ENCODE measurements at places on chromosomes 2 and 18.

DNA sequence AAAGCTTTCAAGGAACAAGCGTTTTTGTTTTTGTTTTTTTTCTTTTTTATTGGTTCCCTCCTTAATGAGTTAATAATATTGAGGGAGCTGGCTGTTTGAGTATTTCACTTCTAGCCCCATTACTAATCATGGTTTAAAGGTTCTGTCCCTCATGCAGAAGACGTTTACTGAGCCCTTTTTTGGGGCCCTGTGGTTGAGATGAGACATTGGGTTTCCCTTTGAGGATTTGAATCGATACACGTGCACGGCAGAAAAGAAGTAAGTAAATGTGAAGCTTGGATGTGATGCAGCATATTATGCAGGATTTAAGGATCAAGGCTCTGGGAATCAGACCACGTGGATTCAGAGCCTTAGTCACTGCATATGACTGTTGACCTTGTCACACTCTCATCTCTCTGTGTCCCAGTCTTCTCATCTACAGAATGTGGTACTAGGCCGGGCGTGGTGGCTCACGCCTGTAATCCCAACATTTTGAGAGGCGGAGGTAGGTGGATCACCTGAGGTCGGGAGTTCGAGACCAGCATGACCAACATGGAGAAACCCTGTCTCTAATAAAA lies 1.0 kb upstream of the CHST10 start:
- DNase-seq = no peak

DNA sequence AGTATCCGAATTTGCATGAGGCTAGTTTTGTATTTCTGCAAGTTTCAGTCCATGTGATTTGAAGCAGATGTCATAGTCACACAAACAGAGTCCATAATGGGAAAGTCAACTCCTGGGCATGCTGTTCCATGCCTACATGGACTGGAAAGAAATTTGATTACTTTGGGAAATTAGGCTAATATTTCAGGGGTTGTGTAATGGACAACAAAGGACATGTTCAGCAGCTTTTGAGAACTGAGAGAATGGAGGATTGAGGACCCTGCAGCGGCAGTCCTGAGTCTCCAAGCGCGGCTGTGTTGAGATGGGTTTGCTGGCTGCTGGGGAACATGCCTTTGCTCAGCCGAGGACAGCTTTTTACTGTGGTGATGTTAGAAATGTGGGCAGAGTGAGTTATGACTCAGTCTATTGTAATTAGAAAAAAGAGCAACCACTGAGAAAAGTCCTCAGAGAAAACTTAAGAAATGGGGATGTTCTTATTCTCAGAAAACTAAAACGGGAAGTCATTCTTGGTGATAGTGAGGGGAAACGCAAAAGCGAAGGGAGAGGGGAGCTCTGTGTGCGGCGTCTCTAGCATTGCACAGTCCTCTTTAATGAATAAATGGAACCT lies 149.2 kb downstream of the FAM210A start:
- DNase-seq = no peak

DNA sequence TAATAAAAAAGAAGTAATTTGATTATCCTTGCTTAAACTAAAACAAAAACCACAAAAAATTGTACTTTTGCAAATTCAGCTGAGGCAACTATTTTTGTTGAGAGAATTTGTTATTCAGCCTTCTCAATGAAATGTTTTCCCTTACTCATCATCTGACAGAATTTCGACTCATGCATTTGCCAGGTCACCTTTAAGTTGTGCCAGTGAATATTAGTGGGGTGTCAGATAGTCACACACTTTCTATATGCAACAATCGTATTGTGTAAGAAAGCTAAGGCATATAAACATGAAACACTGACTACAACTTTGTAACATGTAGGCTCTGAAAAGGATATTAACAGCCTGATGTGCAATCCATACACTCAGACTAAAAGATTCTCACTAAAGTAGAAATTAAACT lies 1653.1 kb upstream of the SLC39A10 start:
- DNase-seq = no peak

GRCh38 chr2:170812710-170813600 lies 3.7 kb upstream of the GAD1 start:
- DNase-seq = no peak

- no peak for DNase-seq
Observed at GRCh38 chr2:39335930-39336329, 92.2 kb upstream of the CDKL4 start.

DNA sequence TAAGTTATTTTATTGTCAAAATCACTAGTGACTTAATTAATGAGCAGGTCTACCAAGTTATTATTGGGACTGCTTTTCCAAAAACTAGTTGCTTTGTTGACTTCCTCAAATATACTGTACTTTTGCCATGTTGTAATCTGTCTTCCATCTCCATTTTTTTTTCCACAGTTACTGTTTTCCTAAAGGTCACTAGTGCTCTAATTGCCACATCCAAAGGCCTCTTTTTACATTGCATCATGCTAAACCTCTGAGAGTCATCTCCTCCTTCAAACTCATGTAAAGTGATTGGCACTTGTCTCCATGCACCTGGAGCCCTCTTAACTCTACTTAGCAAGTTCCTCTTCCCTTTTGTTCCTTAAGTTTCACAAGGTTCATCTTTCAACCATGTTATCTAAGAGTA lies 11.8 kb downstream of the PMAIP1 start:
- DNase-seq = no peak

GRCh38 chr2:96601382-96602292 lies 36.5 kb downstream of the KANSL3 start:
- DNase-seq = peak; percentile 14

DNA sequence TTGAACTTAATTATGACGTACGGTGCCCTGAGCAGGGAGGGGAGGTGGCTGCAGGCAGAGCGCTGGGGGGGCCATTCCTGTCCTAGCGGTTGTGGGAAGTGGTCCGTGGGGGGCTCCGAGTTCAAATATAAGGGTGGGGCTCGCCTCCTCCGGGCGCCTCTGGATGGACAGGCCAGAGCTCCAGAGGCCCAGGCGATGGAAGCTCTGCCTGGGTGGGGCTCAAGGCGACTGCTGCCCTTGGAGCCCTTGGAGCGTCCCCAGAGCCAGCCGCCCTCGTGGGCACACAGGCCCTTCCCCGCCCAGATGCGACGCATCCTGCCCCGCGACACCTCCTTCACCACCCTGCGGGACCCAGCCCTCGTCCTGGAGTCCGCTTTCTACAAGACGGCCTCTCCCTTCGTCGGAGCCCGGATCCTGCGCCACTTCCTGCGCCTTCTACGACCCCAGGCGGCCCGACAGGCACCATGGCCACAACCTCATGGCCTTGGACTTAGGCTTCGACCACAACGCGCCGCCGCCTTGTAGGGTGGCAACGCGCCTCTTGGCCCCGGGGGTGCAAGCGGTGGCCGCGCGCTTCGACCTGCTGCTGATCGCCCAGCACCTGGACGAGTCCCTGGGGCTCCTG lies 10.5 kb downstream of the AQP12B start:
- DNase-seq = no peak

GRCh38 chr18:61854578-61855448 lies 38.0 kb downstream of the RNF152 start:
- DNase-seq = no peak
